ENCODE measurements at places on chromosomes 12 and 14.

DNA sequence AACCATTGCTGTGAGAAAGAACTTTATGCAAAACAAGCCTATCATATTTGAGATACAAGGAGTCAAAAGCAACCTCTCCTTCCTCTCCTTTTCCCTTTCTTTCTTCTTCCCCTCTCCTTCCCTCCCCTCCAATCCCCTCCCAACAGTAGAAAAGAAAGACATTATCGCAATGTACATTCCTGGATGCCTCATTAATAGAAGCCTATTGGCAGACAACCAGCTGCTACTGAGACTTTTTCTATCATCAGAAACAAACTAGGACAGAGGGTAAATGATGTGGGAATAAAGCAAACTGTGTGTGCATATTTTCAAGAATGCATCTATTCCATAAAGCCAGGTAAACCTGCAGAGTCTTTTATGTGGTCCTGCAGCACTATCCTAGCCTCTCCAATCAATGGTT is 237.2 kb downstream of the ITPR2 start:
- no peak for DNase-seq

GRCh38 chr14:99192028-99192621 is 79.9 kb downstream of the BCL11B start:
- no peak for DNase-seq

GRCh38 chr12:116067892-116068291 is 209.6 kb downstream of the MED13L start:
- no peak for DNase-seq

- DNase-seq, result no peak
Measured at GRCh38 chr14:62097072-62097471, 334.9 kb downstream of the SNAPC1 start.

DNA sequence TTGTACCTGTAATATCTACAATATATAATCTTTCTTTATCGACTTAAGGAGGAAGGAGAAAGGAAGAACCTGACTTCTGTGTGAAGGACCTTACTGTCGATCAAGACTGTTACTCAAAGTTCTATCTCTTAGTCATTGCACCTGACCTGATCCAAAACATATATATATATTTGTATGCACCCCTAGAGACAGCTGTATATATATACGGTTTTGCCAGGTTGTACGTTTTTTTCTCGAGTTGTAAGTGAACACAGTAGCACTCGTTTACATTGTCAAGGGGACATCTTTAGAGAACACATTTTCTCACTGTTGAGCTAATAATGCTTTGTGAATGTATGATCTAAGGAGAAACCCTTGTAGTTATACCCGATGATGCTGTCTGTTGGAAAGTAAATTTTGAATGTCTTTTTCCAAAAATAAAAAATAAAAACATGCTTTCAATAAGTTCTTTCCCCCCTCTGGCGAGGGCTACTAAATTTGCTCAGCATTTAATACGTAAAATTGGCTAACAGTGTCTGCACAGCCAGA is 536 bp upstream of the SLC35E3 start:
- no peak for DNase-seq

- DNase-seq, result no peak
Measured at GRCh38 chr12:94322346-94322745, 137.3 kb downstream of the CEP83 start.

DNA sequence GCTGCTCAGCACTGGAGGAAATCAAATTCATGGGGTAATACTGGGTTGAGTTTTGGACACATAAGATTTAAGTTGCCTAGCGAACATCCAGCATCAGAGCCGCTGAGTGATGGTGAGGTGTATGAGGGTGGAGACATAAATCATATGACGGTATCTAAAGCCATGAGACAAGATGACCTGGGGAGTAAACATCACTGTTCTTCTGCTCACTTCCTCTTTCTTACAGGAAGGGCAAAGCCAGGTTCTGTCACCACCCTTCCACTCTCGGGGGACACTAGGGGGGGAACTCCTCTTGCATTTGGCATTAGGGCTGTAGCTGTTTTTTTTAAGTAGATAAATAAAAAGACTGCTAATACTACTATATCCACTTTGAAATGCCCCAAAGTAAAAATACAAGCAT is 24.0 kb downstream of the PRDM4 start:
- no peak for DNase-seq

GRCh38 chr14:58730792-58731464 is 93.2 kb downstream of the DACT1 start:
- DNase-seq, result no peak

DNA sequence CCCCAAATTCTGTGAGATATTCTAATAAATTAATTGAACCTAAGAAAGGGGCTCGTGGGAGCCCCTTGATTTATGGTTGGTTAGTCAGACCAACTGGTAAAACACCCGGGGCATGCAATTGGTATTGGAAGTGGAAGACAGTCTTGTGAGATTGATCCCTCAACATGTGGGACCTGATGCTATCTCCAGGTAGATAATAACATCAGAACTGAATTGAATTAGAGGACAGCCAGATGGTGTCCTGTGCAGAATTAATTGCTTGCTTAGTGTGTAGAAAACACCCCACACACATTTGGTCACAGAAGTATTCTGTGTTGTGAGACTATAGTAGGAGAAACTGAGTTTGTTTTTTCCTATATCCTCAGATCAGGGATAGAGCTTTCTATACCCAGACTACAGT is 22.0 kb downstream of the PYROXD1 start:
- DNase-seq, result no peak

- no peak for DNase-seq
Measured at GRCh38 chr12:118237052-118237665, 101.2 kb downstream of the PEBP1 start.

DNA sequence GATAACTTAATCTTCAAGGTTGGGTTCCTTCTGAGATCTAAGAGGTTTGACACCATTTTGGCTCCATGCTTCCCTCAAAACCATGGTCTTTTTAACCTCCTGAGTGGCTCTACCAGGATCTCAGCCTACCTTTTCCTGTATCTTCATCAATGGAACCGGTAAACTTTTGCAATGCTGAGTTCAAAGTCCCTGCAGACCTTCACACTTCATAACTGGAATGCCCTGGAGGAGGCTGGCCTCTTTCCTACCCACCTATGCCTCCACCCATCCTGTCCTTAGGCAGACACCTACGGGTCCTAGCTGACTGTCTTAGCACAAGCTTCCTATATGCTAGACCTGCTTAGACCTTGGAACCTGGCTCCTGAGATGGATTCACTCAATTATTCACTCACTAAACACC is 89.5 kb upstream of the EEA1 start:
- no peak for DNase-seq

Data from stimulated activated CD8-positive, alpha-beta memory T cell treated with anti-CD3 and anti-CD28 coated beads, Interleukin-15, amount 100 ng/mL, for 48 hours (primary cell).